ENCODE measurements at places on chromosomes 6 and 20.

DNA sequence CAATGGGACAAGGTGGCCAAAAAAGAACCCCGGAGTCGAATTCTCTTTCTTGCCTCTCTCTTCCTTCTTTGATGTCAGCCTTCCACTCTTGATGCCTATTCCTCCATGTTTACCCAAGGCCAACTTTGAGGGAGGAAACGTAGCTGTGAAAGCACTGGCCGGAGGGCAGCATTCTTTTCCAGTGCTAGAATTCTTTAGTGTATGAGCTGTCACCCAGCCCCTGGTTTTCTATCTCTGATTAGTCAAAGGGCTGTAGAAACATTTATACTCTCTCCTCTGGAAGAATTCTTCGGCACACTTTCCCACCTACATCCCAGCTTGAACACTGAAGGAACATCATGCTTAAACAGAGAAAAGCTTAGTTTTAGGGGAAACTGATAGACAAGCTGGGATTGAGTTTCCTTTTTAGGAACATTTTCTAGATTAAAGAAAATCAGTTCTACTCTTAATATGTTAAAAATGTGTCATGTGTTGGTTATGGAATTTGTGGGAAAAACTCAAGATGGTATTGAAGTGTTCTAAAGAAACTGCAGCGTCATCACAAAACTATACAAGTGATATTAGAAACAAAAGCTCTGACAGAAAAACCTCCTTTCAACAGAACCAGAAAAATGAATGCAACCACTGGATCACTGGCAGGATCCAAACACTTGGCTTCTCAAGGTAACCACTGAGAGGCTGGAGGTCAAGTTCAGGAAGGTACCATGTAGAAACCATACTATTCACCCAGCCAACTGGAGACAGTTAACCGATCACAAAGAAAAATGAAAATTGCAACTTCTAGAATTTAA is 20.7 kb upstream of the UTRN start:
- no peak for DNase-seq

GRCh38 chr20:50569864-50570836 is 60.0 kb downstream of the PTPN1 start:
- DNase-seq: no peak

DNA sequence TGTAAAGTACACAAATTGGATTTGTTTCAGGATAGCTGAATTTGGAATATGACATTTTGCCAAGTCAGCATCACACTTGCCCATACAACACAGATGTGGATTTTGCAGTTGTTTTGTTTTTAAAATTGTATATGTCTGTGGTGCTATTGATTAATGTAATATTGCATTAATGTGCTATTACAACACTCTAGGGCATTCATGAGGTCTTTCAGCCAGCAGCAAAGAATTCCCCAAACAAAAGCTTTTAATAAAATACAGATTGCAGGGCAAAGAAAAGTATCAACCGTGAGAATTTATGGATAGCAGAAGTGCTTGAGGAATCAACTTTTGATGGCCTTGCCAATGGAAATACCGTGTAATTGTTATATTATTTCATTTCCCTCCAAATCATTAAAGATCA is 144.9 kb downstream of the AIG1 start:
- DNase-seq: no peak

DNA sequence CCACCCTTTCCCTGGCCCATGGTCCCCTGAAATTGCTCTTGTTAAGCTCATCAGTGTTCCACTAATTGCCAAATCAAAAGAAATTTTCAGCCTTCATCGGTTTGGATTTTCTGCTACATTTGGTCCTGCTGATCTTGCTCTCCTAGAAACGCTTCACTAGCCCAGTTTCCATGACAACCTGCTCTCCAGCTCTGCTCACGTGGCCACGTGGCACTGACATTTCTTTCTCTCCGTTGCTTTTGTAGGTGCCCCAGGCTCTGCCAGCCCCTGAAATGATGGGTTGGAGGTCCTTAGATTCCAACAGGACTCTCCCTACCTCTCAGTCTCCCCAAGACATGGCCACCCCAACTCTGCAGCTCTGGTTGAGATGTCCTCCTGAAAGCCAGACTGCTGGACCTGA is 45.8 kb upstream of the NNAT start:
- DNase-seq: no peak

GRCh38 chr6:116948533-116949304 is 71.7 kb downstream of the RFX6 start:
- DNase-seq: no peak

DNA sequence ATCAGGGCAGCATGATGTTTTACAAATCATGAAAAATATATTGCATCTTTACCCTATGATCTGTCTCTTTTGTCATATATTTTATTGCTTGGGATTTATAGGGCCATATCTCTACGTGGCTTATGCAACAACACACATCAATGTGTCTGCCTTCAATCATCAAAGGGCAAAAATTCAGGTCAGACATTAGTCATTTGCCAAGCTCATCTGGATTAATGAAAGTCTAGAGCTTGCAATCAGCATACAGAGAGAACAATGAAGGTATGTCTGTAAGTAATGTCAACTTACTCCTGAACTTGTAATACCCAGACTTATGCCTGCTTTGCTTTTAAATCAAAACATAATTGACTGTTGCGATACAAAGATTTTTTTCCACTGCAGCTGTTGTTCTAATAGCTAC is 282.7 kb downstream of the HAO1 start:
- no peak for DNase-seq

DNA sequence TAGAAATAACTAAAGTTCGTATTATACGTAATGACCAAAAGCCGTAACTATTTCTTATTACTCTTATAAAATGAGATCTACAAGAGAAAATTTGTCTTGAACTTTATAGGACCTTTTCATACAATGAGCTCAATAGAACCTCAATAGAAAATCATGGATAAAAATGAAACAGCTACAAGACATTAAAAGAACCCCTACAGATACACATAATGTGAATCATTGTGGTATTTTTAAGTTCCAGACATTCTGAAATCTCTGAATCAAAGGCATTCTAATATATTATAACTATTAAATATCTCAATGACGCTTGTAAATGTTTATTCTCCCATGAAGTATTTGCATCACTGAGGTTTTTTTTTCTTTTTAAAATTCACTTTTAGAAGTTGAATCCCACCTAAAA is 22.2 kb upstream of the POU3F2 start:
- DNase-seq: no peak

DNA sequence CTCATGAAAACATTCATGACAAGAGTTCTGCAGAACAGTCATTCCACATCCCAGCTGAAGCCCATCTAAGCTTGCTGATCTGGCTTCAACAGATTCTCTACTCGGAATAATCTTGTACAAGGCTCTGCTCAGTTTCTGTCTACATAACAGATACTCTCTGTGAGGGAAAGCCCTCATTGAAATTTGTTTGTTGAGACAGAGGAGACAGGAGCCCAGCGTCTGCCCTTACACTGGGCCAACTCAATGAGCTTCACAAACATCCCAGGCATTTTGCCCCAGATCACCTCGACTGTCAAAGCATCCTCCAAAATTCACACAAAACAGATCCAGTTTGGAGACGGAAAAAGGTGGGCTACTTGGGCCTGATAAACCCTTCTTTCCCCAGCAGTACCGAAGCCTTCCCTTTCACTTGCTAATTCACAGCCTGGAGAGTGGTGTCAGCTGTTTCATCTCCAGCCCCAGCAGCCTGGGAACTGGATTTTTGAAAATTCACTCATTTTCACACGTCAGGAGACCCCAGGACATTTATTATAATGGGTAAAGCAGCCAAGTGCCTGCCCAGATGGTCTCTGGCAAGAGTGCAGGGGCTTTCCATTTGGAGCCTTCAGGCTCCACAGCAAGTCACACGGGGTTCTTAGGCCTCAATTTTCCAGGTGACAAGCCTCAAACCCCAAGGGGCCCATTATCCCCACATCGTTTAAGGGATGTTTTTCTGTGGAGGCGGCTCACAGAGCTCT is 7.3 kb downstream of the CCDC167 start:
- DNase-seq: no peak

GRCh38 chr6:166707045-166707444 is 80.0 kb upstream of the RPS6KA2 start:
- no peak for DNase-seq

- DNase-seq: peak; percentile 10
These were observed 257.4 kb downstream of the PLCB1 start for GRCh38 chr20:8389381-8390036.

GRCh38 chr6:75755704-75756103 is 6.7 kb downstream of the MYO6 start:
- DNase-seq: no peak

DNA sequence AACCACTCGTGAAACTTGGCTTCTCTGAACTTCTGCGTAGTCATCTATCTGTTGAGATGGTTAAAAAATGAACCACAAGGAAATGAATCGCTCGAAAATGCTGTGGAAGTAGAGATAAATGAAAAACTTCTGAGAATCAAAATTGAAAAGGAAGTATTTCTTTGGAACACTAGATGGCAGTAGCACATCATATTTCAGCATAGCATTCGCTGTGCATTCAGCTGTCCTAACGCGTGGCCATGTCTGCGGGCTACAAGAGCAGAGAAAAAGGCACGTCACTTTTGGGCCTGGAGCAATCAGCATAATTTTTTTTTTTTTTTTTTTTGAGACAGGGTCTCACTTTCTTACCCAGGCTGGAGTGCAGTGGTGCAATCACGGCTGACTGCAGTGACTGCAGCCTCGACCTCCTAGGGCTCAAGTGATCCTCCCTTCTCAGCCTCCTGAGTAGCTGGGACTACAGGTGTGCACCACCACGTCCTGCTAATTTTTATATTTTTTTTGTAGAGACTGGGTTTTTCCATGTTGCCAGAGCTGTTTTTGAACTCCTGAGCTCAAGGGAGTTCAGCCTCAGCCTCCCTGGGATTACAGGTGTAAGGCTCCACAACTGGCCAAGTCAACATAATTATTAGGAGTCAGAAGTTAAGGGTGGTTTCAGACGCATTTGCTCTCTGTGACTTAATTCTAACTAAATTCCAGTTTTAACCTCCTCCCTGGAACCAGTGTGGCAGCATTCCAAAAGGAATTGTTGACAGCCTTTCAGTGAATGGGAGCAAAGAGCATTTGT is 8.8 kb upstream of the PERP start:
- no peak for DNase-seq

GRCh38 chr20:24681634-24682495 is 212.4 kb downstream of the SYNDIG1 start:
- no peak for DNase-seq

DNA sequence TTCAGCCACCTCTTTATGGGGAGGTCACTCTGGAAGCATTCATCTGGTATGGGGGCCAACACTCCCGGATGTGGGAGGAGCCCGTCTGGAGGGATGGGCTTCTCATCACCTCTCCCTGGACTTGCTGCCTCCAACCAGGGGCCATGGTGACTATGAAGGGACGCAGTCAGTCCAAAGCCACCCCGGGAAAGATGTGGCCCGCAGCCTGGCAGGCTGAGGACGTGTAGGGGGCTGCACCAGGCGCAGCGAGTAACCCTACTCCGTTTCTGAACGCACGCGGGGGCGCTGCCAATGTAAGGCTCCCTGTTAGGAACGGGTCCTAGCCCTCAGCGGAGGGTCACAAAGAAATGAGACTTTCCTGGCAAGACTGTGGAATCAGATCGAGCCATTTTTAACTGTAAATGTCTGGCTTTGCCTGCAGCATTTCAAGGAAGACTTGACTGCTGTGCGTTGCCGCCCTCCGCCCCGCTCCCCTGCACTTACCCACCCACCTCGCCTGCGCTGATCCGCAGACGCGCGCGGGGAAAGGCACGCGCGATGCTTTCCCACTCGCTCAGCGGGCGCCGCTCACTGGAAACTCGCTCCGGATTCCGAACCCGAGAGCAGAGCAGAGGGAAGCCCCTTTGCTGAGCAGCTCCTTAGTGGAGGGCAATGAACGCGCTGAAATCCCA is 55.1 kb downstream of the IL20RA start:
- no peak for DNase-seq

DNA sequence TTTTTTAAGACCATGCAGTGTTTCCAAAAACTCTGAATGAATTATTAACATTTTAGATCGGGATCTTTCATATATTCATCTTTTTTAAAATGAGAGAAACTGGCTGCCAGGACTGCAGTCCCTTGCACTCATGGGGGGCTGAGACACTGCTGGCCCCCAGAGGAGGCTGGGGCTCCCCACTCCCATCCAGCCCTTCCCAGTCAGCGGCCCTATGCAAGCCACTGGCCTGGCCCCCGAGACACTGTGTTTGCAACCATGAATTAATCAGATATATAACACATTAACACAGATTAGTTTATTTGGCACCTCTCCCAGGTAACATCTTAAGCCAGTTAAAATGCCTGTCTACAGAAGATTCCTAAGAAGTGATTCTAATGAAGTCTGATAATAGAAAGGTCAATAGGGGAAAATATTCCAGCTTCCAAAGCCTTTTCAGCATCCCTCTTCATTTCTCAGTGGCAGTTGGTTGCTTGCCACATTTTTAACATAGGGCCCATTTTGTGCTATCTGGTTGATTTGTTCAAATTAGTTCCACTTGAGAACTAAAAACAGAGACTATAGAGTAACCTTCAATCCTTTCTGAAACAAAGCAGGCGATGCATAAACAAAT is 184.4 kb upstream of the FBXL4 start:
- DNase-seq: no peak

- peak; percentile 17 for DNase-seq
These were observed 119.6 kb downstream of the SCML4 start for GRCh38 chr6:107704347-107705013.

DNA sequence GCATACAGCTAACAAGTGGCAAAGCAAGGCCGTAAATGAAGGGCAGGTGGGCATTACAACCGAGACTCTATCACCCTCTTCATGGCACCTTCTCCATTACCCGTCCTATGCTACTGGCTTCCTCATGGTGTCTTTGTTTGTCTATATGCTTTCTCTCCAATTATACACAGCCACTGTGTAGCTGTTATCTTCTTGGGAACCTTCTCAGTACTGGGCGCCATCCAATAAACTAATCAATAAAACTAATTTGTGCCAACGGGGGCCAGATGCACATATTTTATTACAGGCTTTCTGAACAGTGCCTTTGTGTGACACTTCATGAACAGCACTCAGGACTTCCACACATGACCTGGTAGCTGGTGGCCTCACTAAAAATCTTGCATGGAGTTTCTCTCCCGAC is 149.8 kb upstream of the PCSK2 start:
- DNase-seq: no peak
